ENCODE measurements at places on chromosomes 5 and 9.

DNA sequence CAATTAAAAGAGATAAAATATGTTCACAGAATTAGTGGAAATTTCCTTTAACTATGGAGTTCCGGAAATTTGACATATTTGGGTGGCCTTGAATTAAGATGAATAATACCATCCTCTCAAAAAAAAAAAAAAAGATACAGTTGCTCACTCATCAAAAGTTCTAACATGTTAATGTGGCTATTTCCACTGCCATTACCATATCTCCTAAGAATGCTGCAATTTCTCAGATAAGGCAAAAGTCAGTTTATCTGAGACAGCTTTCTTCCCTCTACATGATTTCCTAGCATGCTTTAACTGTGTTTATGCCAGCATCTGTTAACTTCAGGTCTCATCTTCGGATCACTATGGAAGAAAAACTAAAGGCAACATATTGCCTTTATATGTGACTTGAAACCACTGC is 2.6 kb downstream of the FASTKD3 start:
- H3K36me3 ChIP-seq = peaks cover 48% of the 10 kb centered on the region
- peaks cover 39% of the 10 kb centered on the region for H3K4me1 ChIP-seq
- no peaks in the 10 kb centered on the region for H3K27me3 ChIP-seq

GRCh38 chr9:133238272-133238850 is 29.3 kb upstream of the OBP2B start:
- H3K27me3 ChIP-seq = no peaks in the 10 kb centered on the region
- no peak overlapping the region for H3K4me3 ChIP-seq
- DNase-seq = no peak

DNA sequence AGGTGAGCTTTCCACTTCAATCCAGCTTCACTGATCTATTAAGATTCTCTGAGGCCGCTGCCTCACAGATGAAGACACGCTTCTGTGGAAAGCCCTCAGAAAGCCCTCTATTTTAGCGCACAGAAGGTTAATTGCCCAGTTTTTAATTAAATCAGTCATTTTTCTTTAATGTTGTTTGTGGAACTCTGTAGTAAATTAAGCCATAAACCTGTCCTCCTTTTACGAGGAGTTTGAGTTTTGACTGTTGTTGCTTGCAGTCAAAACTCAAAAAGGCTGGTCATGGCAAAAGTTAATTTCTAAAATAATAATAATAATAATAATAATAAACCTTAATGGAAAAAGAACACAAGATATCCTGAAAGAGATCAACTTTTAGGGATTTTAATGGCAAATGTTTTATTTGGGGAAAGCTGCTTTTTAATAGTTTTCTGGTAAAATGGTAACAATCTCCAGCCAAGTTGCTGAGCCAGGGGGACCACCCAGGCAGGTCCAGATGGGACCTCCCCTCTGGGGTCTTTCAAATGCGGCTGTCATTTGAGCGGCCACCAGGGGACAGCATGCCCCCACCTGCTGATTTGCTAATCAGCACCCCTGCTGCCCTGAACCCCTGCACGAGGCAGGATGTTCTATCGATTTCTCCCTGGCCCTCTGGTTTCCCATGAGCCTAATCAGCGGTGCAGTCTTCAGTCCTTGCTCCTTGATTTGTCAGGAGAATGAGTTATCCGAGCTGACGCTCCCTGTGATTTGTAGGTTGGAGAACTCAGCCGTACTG is 247.2 kb downstream of the FSTL4 start:
- DNase-seq = no peak
- H3K27me3 ChIP-seq = peaks cover 3% of the 10 kb centered on the region
- no peaks in the 10 kb centered on the region for H3K36me3 ChIP-seq
- no peak overlapping the region for H3K4me3 ChIP-seq
- no peaks in the 10 kb centered on the region for H3K4me1 ChIP-seq

DNA sequence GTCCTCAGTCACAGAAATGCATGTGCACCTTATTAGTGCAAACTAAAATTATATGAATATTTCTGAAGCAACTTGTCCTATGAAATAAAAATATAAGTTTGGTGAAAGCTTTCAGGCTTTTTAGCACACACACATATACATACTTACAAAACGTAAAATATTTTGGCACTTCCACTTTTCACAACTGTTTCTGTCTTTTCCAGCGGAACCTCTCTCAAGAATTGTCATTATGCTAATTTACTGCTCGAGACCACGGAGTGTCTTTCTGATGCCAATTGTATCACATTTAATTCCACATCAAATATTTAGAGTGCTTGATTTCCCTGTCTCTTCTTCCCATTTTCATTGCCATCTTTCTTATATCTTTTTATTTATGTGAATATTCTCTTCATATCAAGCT is 100.4 kb downstream of the MEF2C start:
- no peak overlapping the region for H3K4me3 ChIP-seq
- no peaks in the 10 kb centered on the region for H3K36me3 ChIP-seq
- DNase-seq = no peak
- H3K4me1 ChIP-seq = no peaks in the 10 kb centered on the region
- H3K27ac ChIP-seq = no peak overlapping the region

DNA sequence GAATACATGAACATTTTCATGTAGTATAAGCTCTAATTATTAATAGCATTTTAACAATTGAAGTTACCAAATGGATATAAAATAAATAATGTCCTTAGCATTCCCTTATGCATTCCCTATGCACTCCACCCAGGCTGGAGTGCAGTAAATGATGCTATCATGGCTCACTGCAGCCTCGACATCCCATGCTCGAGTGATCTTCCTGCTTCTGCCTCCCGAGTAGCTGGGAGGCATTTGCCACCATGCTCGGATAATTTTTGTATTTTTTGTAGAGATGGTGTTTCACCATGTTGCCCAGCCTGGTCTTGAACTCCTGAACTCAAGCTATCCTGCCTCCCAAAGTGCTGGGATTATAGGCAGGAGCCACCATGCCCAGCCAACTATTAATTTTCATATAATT is 184.0 kb downstream of the PBX3 start:
- no peaks in the 10 kb centered on the region for H3K4me1 ChIP-seq
- no peaks in the 10 kb centered on the region for H3K27me3 ChIP-seq
- no peak for DNase-seq
- no peak overlapping the region for H3K27ac ChIP-seq
- H3K4me3 ChIP-seq = no peak overlapping the region

DNA sequence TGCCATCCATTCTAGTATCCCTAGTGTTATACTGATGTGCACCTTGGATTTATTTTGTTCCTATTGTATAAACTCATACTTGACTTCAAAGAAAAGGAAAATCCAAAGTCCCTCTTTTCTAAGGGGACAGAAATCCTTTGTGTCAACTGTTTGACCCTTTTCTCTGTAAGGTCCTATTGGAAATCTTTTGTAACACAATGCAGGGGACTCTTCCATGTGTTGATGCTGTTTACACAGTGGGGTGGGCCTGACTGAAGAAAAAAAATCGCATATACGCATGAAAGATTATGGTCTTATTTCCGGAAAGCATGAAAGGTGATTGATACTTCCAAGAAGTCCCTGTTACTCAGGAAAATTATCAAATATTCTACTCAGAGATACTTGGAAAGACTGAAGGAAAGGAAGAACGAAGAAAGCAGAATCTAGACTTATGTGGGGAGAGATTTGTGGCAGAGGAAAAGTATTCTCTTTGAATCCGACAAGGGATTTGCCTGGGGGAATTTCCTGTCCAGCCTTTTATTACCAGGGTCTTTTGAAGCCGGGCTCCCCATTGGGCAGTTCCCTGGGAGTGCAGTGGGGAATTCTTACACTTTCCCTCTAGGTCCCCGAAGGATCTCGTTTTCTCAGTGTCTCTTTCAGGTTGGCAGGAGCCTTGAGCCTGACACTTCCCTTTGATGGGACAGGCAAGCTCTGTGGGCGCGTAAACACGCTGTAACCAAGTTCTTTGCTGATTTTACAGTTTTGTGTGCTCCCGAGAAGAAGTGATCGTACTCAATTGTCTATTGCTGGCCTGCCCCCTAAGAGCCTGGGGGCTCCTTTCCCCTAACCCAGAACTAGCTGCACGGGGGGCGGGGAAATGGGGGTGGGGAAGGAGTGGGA is 779 bp upstream of the VCAN start:
- no peak overlapping the region for H3K4me3 ChIP-seq
- H3K4me1 ChIP-seq = no peaks in the 10 kb centered on the region
- H3K27ac ChIP-seq = no peak overlapping the region
- no peak for DNase-seq
- no peaks in the 10 kb centered on the region for H3K36me3 ChIP-seq
- H3K27me3 ChIP-seq = no peaks in the 10 kb centered on the region

DNA sequence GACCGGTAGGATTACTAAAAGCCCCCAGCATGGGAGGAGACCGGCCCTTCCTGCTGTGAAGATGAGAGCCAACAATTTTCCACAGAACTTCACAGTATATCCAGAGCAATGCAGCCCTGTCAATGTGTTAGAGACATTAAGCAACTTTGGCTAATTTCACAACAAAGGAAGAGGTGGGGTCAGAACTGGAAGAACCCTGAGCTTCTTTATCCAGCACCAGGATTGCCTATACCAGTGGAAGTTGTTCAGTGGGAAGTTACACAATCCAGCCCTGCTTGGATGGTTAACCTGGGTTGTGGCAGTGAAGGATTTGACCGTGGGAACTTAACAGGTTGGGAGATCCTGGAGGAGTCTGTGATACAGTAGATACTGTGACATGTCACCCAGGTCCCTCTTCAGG is 197.0 kb downstream of the FBN2 start:
- H3K27me3 ChIP-seq = no peaks in the 10 kb centered on the region
- H3K27ac ChIP-seq = no peak overlapping the region
- H3K36me3 ChIP-seq = no peaks in the 10 kb centered on the region
- no peaks in the 10 kb centered on the region for H3K4me1 ChIP-seq
- DNase-seq = no peak

- peaks cover 12% of the 10 kb centered on the region for H3K27me3 ChIP-seq
- no peaks in the 10 kb centered on the region for H3K4me1 ChIP-seq
- no peak for DNase-seq
These were observed 10.0 kb upstream of the TCOF1 start for GRCh38 chr5:150347451-150347850.

- no peaks in the 10 kb centered on the region for H3K36me3 ChIP-seq
- no peaks in the 10 kb centered on the region for H3K4me1 ChIP-seq
- H3K27me3 ChIP-seq = no peaks in the 10 kb centered on the region
- H3K4me3 ChIP-seq = no peak overlapping the region
- DNase-seq = no peak
These were observed 66.8 kb downstream of the MEF2C start for GRCh38 chr5:88816195-88816594.

- H3K36me3 ChIP-seq = no peaks in the 10 kb centered on the region
- H3K4me3 ChIP-seq = no peak overlapping the region
- H3K4me1 ChIP-seq = no peaks in the 10 kb centered on the region
- no peak overlapping the region for H3K27ac ChIP-seq
- DNase-seq = no peak
These were observed 52.5 kb downstream of the IQGAP2 start for GRCh38 chr5:76455531-76456133.

DNA sequence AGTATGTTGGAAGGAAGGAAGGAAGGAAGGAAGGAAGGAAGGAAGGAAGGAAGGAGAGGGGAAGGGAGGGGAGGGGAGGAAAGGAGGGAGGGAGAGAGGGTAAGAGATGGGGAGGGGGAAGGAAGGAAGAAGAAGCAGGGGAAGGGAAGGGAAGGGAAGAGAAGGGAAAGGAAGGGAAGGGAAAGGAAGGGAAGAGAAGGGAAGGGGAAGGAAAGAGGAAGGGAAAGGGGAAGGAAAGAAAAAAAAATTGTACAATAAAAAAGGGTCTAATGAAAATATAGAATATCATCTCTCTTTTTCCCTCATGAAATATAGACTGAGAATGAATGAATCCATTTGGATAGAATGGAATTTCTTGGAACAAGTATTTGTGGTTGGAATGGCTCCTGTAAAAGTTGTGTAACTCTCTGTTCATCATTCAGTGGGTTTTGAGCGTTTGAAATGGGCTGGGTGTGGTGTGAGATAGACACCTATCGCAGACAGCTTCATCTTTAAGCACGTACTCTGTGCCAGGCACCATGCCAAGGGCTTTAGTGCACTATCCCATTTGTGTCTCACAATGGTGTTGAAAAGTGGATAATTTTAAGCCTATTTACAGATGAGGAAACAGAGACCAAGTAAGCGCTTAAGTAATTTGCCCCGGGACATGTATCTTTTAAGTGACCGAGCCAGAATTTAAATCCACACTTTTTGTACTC is 11.6 kb upstream of the PAPPA start:
- no peaks in the 10 kb centered on the region for H3K4me1 ChIP-seq
- no peak overlapping the region for H3K4me3 ChIP-seq
- H3K36me3 ChIP-seq = no peaks in the 10 kb centered on the region

DNA sequence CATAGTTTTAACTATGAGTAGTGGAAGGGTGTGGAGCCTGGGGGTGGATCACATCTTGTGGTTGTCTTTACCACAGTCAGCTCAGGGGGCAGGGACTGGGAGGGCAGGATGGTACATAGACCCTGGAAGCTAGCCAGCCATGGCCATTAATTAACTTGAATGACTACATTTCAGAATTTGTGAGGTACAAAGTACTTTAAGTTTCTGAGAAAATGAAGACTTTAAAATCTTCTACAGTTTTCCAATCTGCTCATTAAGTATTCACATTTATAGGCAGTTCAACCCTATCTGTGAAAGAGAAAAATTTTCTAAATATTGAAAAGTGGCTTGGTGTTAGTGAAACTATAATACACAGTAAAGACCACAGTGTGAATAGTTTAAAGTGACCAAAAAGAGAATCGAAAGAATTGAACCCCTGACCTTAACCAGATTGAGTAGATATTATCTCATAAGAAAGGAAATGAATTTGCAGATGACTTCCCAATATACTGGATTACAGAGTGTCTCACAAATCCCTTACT is 234.2 kb upstream of the MEF2C start:
- H3K4me3 ChIP-seq = no peak overlapping the region
- H3K4me1 ChIP-seq = no peaks in the 10 kb centered on the region
- H3K27me3 ChIP-seq = no peaks in the 10 kb centered on the region

DNA sequence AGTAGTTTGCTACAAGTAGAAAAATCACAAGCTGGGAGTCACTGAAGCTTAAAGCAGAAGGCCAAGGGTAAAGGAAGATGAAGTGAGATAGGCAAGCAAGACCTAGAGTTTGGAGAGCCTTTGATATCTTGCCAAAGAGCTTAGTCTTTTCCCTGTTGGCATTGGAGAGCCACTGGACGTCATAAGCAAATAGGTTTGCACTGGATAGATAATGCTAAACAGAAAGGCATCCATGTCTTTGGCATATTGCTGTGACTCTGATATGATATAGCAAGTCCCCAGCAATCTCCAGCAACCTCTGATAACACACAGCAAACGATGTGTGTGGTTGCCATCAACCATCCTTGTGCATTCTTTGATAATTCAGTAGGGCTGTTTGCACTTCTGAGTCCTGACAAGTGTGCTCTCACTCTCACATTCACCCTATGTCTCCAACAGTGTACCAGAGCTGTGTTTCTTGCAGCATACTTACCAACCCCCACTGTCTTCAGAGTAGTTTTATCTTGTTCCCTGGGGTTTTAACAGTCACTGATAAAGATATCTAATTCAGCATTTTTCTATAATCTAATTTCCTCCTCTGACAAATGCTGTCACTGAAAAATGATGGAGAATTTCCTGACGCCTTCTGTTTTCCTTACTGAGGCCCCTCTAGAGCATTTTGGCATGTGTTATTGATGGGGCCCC is 16.9 kb upstream of the FREM1 start:
- H3K4me3 ChIP-seq = no peak overlapping the region
- H3K27ac ChIP-seq = no peak overlapping the region
- H3K36me3 ChIP-seq = no peaks in the 10 kb centered on the region
- no peak for DNase-seq

All from DND-41 (cell line).